Fibroblast of skin of scalp (primary cell): ENCODE measurements at places on chromosomes 6 and 20.

DNA sequence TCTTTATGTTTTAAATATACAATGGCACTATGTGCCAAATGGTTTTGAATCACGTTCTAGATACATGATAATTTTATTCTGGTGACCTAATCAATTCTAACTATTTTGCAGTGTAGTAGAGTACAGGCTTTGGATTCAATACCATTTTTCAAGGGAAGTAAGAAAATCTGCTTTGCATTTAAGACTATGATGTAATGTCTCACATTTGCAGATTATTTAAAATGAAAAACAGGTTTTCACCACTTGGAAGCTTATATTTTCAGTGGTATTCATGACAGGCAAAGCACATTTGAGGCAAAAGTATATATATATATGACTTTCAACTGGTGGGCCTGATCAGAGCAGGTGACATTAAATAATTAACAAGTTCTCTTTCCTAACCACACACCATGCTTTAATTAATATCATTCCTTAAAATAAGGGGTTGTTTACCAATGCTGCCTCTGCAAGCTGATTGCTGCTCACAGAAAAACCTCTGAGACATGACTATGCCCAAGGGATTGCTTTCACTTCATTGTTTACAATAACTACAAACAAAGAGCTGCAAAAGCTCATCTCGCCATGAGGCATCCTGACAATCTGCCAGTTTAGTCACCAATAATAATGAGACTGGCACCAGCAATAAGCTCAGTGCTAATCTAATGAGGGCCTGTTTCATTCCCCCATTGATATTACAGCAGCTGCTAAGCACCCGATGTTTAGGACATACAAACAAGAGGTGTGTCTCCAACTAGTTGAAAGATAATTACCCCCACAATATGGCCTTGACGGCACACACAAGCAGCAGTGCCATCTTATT lies 1176.0 kb upstream of the GJE1 start:
- DNase-seq: peak; percentile 53

GRCh38 chr6:15358579-15359327 lies 112.9 kb downstream of the JARID2 start:
- no peak for DNase-seq

DNA sequence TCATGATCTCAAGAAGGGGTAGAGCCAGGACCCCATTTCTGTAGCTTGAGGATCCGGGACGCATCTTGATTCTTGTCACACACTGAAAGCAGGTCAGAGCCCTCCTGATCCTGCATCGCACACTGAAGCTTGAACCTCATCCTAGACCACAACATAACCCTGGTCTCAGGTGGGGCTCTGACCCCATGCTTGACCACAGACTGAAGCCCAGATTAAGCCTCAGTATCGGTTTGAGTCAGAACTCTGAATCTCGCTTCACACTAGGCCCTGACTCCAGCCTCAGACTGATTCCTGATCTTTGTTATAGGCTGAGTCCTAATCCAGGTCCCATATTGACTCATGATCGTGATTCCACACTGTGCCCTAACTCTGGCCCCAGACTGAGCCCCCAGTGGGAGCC lies 8.5 kb upstream of the RSPO4 start:
- DNase-seq: no peak

DNA sequence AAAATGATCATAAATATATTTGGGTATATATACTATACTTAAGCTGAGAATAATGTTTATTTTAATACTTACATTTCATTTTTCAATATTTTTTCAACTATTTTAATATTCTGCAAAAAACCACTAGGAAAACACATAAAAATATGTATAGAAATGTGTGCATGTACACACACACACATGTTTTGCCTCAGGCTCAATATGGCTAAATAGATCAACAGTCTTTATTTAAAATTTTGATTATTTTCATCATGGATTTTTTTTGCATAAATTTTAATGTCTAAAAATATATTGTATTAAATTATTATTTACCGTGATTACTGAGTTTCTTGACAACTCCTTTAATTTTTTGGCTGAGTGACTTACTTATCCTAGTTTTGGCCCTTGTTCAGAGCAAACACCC lies 846.5 kb downstream of the DHX35 start:
- no peak for DNase-seq

- no peak for DNase-seq
Measured at GRCh38 chr6:41780551-41781365, at the start of gene PRICKLE4. Gene PRICKLE4, plus strand, starts transcription at chr6:41780782. Its CDS starts 2,692 bp downstream, at chr6:41783474.

DNA sequence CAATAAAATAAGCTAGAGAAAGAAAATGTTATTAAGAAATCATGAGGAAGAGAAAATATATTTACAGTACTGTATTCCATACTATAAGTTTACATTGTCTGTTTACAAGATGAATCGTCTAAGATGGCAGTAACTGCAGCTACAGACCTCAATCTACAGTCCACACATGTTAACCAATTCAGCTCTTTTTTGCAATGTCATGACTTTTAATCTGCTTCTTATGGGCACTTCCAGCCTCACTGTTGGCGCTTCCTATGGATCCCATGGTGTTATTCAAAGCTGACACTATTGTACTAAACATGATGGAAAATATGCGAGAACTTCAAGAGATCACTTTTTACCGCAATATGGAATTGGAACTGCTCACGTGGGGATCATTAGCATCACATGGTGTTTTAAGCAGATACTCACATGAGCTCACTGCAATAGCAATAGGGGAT lies 451.5 kb upstream of the CITED2 start:
- DNase-seq: no peak

DNA sequence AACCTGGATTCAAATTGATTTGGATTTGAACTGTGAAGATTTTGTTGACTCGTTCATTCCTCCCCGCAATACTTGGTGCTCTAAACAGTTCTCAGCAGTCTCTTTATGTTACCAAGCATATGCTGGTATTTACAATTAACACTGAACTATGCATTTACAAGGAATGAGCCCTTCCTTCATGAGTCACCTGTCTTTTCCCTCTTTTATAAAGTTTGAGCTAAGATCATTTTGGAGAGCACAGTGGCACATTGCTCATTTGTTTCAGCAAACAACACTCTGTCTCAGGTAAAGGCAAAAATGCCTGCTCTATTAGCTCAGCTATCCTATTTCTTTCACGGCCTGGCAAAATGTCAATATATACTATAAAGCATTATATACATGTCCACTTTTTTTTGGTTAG lies 285.4 kb downstream of the PHACTR1 start:
- DNase-seq: no peak

DNA sequence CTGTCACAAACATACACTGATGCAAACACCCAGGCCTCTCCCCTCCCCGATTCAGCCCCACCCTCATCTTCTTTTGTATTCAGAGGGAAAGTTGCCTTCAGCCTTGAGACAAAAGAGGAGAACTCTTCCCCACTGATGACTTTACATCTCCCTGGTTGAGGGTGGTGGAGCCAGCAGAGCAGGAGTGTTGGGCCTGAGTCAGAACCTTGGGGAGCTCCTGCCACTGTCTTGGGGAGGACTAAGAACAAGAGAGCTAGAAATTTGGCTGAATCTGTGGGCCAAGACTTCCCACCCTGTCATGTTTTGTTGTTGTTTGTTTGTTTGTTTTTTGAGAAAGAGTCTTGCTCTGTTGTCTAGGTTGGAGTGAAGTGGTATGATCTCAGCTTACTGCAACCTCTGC lies 89.1 kb downstream of the MDGA1 start:
- DNase-seq: no peak

DNA sequence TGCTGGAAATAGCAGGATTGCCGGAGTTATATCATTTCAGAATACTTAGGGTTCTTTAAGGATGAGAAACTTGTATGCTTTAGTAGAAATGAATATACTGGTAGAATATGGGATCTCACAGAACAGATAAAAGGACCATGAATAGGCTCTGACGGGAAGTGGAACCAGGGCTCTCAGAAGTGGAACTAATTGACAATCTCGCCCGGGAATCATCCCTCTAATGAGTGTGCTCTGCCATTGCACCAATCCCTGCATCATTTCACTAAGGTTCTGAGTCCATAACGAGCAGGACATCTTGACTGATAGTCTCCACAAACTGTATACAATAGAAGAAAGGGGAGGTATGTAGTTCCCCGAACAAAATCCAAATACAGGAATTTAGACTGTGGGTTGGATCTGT lies 150.1 kb downstream of the COL9A1 start:
- DNase-seq: peak; percentile 6

- peak; percentile 100 for DNase-seq
Measured at GRCh38 chr6:32195652-32195901, 3.1 kb upstream of the GPSM3 start.

GRCh38 chr20:58233393-58233792 lies 4.9 kb upstream of the ANKRD60 start:
- no peak for DNase-seq

- peak; percentile 66 for DNase-seq
Measured at GRCh38 chr6:36615018-36615761, 21.0 kb downstream of the SRSF3 start.

DNA sequence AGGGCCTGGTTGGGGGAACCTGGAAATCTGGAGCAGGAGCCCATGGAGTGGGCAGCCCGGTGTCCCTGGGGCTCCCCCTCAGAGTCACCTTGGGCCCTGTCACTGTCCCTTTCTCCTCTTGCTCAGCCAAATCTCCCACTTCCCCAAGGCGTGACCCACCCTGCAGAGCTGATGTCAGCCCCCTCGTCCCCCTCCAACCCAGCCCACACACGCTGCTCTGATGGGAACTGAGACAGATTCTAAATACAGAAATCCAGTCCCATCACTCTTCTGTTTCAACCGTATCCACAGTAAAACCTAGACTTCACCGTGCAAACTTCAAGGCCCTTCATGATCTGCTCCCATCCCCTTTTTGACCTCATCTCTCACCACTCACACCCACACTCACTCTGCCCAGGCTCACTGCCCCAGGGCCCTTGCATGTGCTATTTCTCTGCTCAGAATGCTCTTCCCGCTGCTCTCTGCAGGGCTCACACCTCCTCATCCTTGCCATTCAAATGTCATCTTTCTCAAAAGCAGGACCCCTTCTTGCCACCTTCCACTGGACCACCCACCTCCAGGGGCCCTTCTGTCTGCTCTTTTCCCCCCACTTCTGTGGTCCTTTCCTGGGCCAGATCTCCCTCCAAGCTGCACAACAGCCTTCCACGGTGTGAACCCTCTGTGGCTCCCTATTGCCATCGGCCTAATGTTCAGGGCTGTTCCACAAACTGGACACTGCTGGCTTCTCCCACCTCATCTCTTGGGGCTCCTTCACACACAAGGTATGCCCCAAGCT lies 16.6 kb downstream of the TGM2 start:
- DNase-seq: no peak

DNA sequence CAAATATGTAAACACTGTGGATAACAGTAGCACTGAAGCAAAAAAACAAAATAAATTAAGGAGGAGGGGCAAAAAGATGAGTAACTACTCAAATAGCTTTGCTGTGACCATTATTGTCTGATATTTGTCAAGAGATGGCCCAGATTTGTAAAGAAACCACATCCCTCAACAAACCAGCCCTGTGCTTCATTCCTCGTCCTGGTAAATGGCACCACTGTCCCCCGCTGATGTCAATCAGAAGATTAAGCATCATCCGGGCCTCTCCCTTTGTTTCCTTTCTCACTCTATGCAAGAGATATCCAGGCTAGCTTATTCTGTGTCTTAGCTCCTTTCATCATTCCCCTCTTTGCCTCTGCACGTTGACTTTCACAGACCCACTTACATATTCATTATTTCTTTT lies 259.0 kb downstream of the SYNE1 start:
- peak; percentile 70 for DNase-seq

- peak; percentile 77 for DNase-seq
Measured at GRCh38 chr20:22414305-22414742, 170.0 kb downstream of the FOXA2 start.

GRCh38 chr6:66662196-66662595 lies 955.2 kb upstream of the EYS start:
- DNase-seq: peak; percentile 18

GRCh38 chr6:137299681-137300080 lies 80.5 kb upstream of the IFNGR1 start:
- DNase-seq: no peak

- DNase-seq: no peak
Measured at GRCh38 chr20:44288252-44288651, 22.8 kb downstream of the FITM2 start.

GRCh38 chr20:38997622-38998021 lies 35.5 kb downstream of the DHX35 start:
- DNase-seq: no peak

DNA sequence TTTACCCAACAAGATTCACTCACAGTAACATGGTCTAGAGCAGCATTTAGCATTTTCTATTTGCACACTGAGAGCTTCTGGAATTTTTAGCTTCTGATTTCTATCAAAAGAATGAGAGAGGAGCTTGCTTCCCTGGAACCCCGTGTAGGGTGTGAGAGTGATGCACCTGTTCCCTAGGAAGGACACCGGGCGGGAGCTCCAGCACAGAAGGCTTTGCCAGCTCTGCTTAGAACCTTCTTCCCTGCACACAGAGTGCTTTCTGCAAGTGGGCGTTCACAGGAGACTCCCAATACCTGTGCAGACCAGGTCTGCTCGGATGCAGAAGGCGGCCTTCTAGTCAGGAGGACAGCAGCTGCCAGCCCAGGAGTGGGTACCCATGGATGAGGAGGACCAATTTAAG lies 217.3 kb downstream of the TBXT start:
- no peak for DNase-seq

GRCh38 chr6:37029249-37029971 lies 24.0 kb downstream of the FGD2 start:
- peak; percentile 83 for DNase-seq

GRCh38 chr6:65126667-65127066 lies 580.4 kb downstream of the EYS start:
- no peak for DNase-seq

GRCh38 chr6:40977695-40978094 lies 61.3 kb downstream of the UNC5CL start:
- DNase-seq: peak; percentile 33

- no peak for DNase-seq
Measured at GRCh38 chr20:50354721-50355589, 155.2 kb upstream of the PTPN1 start.

DNA sequence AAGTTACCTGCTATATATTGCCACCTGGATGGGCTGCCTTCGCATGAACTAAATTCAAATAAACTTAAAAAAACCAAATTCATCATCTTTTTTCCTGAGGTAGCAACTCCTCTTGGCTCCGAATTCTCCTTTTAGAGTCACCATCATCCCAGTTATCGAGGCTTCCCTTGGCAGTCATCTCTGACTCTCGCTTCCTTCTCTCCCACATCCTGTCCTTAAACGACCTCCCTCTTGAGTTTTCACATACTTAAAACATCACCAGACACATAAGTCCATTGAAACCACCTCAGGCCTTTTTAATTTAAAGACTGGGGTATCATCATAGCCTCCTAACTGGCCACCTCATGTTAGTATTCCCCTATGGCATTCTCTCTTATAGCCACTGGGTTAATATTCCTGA lies 296.1 kb upstream of the FLRT3 start:
- peak; percentile 7 for DNase-seq

- no peak for DNase-seq
Measured at GRCh38 chr6:80165143-80165542, 58.7 kb downstream of the BCKDHB start.

GRCh38 chr6:103534814-103535213 lies 1324.9 kb downstream of the HACE1 start:
- no peak for DNase-seq

- DNase-seq: no peak
Measured at GRCh38 chr6:33185190-33185589, 7.1 kb downstream of the COL11A2 start.
